ENCODE measurements at places on chromosomes 1 and 21. TPM values are rescaled to one million over a fixed set of nuclear protein-coding genes. Genes with fewer than 3 reads are reported as not detected.
A peak's percentile ranks its signal among the peaks of the same experiment; 100 is the strongest.

GRCh38 chr1:64948216-64948615 is 18.1 kb downstream of the JAK1 start:
- DNase-seq: no peak

GRCh38 chr1:13628218-13628617 is 44.6 kb downstream of the PDPN start:
- DNase-seq: no peak

DNA sequence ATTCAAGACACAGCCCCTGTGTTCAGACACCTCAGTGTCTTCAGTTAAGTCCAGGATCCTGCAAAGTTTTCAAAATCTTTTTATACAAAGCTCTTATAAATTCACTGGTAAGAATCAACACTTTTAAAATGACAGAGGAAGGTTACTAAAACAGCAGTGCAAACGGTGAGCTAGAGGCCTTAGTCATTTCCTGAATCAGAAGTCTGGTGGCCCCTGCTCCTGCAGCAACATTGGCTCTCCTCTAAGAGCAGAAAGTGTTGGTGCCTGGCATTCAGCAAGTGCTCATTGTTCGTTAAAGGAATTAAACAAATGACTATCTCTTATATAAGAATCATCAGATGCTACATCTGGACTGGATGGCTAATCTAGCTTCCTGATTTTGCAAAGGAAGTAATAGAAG is 282.9 kb downstream of the PTGER3 start:
- no peak for DNase-seq

DNA sequence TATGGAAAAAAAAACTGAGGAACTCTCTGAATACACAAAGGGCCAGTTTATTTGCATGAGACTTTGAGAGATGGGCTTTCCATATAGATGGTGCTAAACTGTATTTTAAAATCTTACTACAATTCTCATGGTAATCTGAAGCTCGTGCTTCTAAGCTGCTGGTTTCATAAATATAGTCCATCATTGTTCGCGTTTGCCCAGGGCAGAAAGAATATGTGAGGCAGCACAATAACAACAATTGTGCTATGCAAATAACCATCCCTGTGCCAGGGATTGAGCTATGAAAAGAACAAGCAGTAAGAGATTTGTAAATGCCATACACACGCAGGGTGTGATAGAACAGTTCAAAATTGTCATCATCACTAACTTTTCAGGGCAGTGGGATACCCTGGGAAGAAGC is 4.9 kb upstream of the EPS15 start:
- no peak for DNase-seq

DNA sequence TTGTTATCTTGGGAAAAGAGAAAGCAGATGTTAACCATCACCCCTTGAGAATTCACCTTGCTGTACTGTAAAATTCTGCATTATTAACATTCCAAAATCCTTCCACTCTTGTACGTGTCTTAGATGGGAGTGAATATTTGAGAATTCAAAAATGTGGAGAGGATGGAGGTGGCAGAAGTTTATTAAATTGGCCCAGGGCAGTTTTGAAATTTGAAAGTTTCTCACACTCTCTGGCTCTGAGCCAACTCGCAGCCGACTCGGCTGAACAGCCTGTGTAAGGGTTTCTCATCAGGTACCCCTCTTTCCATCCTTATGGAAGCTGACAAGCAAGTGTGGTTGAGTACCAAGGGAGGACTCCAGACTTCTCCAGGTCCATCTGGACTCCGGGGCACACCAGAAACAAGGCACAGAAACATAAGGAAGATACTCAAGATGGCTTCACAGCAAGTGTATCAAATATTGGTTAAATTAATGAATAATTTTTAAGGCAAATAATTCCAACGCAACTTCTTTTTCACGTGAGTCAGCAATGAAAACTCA is 45.1 kb downstream of the RRAGC start:
- DNase-seq: no peak

DNA sequence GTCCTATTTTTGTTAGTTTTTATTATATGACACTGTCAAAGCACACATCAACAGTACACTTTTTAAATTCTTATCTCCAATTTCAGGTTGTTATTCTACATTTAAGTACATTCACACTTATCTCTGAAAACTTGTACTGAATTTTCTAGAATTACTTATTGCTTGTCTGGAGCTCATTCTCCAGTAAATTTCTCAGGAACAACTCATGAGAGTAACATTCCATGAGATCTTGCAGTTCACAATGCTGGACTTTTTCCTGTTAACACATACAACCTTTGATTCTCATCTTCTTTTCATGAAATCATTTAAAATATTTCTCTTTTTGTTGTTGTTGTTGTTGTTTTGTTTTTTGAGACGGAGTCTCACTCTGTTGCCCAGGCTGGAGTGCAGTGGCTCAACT is 320.9 kb upstream of the CAMK1G start:
- no peak for DNase-seq

DNA sequence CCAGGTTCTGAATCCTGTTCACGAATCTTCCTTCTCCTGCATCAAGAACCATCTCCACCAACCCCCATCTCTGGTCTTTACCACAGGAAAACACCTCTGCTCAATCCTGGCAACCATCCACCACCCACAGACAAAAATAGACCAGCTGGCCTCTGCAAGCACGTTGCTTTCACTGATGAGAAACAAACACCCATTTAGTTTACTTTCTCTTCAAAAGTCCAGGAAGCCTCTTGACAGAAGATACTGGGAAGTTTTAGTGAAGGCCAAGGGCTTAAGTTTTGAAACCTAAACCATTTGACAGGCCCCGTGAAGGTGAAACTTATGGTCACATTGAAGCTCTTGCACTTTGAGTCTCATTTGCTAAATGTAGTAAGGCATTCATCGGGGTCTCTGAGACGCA is 122.6 kb upstream of the PPP2R5A start:
- DNase-seq: peak; percentile 23

- no peak for DNase-seq
Observed at GRCh38 chr1:206460836-206461426, 9.3 kb upstream of the IKBKE start.

DNA sequence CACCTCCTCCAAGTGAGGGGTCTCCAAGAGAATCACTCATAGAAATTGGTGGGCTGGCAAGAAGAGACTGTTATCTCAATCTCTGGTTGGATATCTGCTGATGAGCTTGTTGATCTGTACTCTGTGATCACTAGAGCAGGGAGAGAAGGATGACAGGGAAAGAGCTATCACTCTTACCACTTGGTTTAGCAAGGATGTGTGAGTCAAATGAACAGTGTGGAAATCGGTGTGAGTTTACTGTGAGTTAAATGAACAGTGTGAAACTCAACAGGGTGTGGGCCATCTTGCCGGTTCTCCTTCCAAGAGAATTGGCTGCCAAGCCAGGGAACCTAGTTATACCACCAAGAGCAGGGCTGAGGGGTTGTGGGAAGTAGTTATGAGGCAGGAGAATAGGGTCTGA is 33.3 kb upstream of the CD1D start:
- DNase-seq: no peak

GRCh38 chr21:44349847-44350772 is 3.3 kb upstream of the TRPM2 start:
- DNase-seq: no peak

DNA sequence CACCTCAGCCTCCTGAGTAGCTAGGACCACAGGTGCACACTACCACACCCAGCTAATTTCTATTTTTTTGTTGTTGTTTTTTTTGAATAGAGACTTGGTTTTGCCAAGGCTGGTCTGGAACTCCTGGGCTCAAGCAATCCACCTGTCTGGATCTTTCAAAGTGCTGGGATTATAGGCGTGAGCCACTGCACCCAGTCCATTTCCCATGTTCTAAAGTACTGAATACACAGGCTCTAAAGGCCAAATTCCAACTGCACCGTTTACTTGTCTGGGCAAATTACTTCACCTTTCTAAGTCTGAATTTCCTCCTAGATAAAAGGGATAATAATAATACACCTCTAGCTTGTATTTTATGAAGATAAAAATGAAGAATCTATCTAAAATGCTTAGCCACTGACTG is 39.6 kb downstream of the FRRS1 start:
- DNase-seq: no peak

GRCh38 chr1:238628110-238628509 is 737.4 kb upstream of the ZP4 start:
- DNase-seq: no peak

DNA sequence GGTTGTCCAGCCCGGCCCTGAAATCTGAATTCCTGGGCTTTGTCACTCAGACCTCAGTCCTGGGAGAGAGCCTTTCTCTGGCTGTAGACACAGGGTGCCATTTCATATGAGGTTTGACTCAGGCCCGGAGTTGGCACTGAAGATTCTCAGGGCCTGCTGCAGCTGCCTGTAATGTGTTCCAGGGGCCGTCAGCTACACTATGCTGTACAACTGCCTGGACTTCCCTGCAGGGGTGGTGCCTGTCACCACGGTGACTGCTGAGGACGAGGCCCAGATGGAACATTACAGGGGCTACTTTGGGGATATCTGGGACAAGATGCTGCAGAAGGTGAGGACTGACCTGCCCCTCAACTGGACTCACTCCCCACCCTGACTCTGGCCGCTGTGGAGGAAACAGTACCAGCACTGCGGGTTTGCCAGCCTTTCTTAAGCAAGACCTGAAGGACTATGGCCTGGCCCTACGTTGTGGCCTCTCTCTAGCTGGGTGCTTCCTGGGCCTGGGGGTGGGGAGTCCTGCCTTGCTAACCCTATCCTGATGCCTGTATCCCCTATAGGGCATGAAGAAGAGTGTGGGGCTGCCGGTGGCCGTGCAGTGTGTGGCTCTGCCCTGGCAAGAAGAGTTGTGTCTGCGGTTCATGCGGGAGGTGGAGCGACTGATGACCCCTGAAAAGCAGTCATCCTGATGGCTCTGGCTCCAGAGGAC is 18.9 kb downstream of the FAAH start:
- no peak for DNase-seq

DNA sequence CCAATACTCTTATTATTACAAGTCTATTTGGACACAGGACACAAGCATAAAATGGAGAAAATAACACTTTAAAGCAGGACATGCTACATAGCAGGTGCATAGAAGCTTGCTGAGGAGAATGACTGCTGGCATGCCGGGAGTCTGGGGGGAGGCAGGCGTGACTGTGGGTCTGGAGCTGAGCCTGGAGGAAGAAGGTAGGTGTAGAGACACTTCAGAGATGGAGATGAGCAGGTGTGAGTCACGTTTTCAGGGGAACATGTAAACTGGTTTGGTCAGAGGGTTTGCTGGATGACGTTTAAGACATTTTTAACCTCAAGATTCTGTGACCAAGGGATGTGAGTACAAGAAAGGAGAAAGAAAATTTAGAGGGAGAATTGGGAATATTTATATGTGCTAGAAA is 24.5 kb downstream of the OSCP1 start:
- DNase-seq: no peak

DNA sequence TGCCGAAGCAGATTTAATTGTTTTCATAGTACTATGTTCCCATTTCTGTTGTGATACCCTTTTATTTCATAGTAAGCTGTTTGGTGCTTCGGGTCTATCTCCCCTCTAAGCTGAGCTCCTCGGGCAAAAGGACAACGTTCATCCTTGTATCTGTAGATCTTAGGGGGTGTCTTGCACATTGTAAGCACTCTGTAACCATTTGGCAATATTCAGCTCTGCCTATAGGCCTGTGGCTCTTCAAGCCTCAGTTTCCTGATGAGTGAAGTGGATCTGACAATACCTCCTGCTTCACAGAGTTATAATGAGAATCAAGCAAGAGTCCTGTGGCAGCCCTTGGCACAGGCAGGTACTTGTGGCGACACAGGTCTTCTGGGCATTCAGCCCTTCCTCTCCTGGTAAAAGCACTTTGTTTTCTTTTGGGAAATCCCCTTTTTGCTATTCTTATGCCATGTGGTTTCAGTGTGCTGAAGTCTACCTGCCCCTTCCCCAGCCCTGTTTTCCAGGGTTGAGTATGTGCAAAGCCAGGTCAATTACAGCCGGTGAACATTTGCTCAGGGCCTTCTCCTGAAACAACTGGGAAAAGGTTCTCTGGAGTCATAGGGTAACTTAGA is 8.5 kb upstream of the EXO1 start:
- no peak for DNase-seq

DNA sequence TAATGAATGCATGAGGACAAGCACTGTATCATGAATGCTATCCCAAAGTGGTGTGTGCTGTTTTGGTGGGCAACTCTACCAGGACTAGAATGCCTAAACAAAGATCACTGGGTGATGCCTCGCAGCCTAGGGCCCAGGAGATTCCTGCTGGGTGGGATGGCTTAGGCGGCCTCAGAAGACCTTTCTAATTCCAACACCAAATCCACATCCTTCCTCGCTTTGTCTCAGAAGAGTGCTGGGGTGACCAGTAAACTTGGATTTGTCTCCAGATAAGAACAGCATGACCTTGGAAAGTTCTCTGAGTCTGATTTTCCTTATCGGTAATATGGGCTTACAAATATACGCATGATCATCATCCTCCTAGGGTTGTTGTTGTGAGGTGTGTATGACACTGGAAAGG is 76.6 kb downstream of the TLR5 start:
- DNase-seq: no peak

The C1orf56 gene
- total RNA-seq: 1.1 TPM

The CROCC gene
- 26.3 TPM for total RNA-seq

The TRABD2B gene
- not detected for total RNA-seq

The RAB3B gene
- 0.08 TPM for total RNA-seq

The NBPF4 gene
- total RNA-seq: not detected

The APOBEC4 gene
- total RNA-seq: not detected

The CR2 gene
- 1.6 TPM for total RNA-seq

The SLAMF9 gene
- not detected for total RNA-seq

Data from activated naive CD8-positive, alpha-beta T cell treated with anti-CD3 and anti-CD28 coated beads for 36 hours (primary cell).